Type B pancreatic cell (in vitro differentiated cells): ENCODE measurements at places on chromosomes 4 and X. TPM values are rescaled to one million over a fixed set of nuclear protein-coding genes. Genes with fewer than 3 reads are reported as not detected.

- peaks cover 73% of the 10 kb centered on the region for H3K27me3 ChIP-seq
- no peak for DNase-seq
- H3K4me3 ChIP-seq: no peak overlapping the region
Observed at GRCh38 chrX:139199933-139200332, 330.6 kb upstream of the F9 start.

DNA sequence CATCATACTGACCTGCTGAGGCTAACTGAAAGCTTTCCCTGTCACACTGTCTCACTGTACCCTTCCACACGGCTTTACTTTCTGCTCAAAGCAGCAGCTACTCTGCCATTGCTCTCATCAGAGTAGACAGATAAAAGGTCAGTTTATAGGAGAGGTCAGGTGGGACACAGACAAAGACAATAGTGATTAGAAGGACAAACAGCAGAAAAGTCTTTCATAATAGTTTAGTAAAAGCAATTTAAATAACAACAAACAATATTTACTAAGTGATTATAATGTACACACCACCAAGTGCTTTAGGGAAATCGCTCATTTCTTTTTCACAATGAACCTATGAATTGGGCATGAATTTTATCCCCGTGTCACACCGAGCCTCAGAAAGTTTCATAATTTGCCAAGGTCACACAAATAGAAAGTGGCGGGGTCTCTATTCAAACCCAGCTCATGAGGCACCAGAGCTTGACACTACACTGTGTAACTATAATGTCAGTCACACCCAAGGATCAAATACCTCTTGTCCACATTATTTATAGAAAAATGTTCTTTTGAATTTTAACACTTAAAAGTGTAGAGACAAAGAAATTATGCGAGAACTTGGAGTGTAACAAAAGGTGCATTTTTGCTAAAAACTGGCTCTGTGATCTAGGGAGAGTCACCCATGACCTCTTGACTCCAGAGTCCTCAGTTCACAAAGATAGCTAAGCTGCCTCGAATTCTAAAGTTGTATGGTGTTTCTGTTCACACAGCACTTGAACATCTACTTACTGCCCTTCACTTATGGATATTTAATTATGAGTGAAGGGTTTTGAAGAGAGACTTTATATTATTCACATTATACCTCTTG, 24.5 kb upstream of the SORBS2 start:
- peaks cover 25% of the 10 kb centered on the region for H3K4me1 ChIP-seq
- peaks cover 4% of the 10 kb centered on the region for H3K36me3 ChIP-seq
- no peak for DNase-seq
- no peak overlapping the region for H3K27ac ChIP-seq
- no peak overlapping the region for H3K4me3 ChIP-seq

GRCh38 chr4:23333556-23333945, 556.3 kb downstream of the PPARGC1A start:
- no peaks in the 10 kb centered on the region for H3K27me3 ChIP-seq
- H3K36me3 ChIP-seq: no peaks in the 10 kb centered on the region
- H3K4me3 ChIP-seq: no peak overlapping the region
- H3K27ac ChIP-seq: peak overlapping the region; percentile 74

GRCh38 chr4:103996637-103997036, 276.9 kb upstream of the TACR3 start:
- no peaks in the 10 kb centered on the region for H3K27me3 ChIP-seq
- peak overlapping the region; percentile 38 for H3K4me3 ChIP-seq
- peaks cover 11% of the 10 kb centered on the region for H3K4me1 ChIP-seq
- peak overlapping the region; percentile 77 for H3K27ac ChIP-seq

DNA sequence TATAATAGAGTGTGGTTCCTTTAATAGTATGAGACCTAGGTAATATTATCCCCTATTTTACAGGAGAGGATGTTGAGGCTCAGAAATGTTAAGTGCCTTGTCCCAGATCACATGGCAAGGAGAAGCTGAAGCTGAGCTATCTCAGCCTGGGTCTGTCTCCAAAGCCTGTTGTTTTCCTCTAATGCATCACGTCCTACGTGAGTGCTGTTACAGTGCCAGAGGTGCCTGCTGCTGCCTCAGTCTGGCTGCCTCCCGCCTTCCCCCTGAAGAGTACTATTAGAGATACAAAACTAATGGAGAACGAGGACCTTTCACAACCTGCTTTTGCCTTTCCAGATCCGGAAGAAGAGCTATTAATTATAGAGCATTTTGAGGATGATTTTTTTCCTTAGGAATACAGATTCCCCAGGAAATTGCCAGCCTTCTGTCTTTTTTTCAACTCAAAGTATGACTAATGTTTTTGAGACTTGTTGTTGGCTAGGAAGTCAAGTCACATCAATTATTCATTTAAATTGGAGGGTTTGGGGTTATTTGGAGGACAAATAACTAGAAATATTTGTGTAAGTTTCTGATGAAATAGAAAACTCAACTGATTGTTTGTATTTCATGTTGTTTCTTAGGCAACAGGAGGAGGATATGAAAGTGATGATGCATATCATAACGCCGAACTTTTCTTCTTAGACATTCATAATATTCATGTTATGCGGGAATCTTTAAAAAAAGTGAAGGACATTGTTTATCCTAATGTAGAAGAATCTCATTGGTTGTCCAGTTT, 43.9 kb upstream of the MTMR1 start:
- H3K27ac ChIP-seq: peak overlapping the region; percentile 33
- H3K4me1 ChIP-seq: no peaks in the 10 kb centered on the region
- no peak overlapping the region for H3K4me3 ChIP-seq

DNA sequence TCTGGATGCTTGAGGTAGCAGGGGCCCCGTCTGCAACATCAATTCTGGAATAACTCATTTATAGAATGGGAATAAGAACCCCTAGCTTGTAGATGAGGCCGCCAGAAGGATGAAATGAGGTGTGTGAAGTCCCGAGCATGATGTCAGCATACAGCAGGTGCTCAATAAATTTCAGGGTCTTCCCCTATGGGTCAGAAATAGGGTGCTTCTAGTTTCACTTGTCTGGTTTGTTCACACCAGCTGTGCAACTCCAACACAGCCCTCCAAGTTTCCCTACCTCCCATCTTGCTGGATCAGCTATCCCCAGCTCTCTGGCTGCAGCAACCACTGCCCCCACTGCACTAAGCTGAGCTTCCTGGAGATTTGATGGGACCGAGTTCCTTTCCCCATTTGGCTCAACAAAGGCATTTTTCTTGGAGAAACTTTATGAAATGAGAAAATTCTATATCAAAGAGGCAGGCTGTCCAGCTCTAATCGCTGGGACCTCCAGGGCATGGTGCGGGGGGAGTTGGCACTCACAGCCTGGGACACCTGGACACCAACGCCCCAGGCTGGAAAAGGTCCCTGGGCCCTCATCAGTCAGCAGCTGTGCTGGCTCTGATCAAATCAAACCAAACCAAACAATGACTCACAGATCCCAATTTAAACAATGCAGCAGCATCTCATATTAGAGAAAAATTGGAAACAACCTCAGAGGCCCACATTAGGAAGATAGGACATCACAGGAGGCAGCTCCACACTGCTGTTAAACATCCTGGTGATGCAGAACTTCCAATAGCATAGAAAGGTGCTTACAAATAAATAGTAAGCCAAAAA, 13.3 kb downstream of the SLC2A9 start:
- no peak for DNase-seq
- H3K27ac ChIP-seq: peak overlapping the region; percentile 31
- H3K36me3 ChIP-seq: no peaks in the 10 kb centered on the region
- H3K4me3 ChIP-seq: no peak overlapping the region
- H3K4me1 ChIP-seq: peaks cover 35% of the 10 kb centered on the region

DNA sequence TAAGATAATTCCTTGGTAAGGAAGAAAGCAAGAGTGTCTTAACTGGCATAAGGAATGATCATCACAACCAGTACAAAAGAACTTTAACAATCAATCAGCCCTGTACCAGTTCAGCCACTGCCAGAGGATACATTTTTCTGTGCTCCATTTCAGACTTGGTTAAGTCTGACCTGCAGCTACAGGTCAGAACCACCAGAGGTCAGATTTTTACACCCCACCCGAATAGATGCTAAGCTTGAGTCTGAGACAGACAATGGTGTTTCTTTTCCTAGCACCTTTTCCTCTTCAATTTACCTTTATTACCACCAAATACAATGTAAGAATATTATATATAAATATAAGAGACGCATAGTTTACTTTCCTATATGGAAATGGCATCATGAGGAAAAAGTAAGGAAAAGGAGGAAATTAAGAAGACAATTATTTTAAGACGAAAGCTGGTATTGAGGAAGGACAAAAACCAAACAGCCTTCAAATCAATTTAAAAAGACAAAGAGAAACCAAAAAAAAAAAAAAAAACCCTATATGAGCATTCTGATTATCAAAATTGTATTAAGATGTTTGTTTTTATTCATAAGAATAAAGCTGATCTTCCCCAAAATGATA, 215.3 kb upstream of the TTC29 start:
- DNase-seq: no peak
- no peaks in the 10 kb centered on the region for H3K36me3 ChIP-seq

DNA sequence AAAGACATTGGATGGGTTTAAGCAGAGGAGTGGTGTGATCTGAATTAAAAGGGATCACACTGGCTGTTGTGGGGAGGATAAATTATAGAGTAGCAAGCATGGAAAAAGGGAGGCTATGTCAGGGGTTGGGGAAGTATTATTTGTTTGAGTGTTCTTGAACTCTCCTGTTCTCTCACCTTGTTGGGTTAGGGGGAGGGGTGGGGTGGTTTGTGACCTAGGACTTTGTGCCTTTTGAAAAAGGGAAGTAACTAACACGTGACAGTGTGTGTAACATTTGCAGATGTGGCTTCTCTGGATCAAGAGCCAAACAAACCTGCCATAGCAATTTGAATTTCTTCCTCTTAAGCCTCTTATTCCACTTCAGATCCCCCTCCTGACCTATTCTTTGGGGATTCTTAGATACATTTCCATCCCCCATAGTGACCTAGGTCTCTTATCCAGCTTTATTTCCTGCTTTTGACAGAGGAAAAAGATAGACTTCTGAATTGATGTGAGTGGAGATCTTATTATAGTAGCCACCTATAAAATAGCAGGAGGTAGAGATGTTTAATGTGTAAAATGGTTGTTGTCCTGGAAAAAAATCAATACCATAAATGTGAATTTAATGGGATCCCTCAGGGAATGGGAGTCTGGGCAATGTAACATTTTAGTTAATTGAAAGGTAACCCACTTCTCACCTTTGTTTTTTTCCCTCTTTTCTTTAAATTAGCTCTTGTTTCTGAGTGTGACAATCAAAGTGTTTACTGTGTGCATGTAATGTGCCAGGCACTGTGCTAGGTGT, 120.4 kb downstream of the CT47B1 start:
- H3K4me3 ChIP-seq: no peak overlapping the region
- H3K27ac ChIP-seq: no peak overlapping the region
- no peaks in the 10 kb centered on the region for H3K27me3 ChIP-seq
- H3K36me3 ChIP-seq: no peaks in the 10 kb centered on the region

- no peaks in the 10 kb centered on the region for H3K36me3 ChIP-seq
- H3K4me1 ChIP-seq: no peaks in the 10 kb centered on the region
- no peaks in the 10 kb centered on the region for H3K27me3 ChIP-seq
- H3K27ac ChIP-seq: no peak overlapping the region
Observed at GRCh38 chrX:106898462-106898861, 4.7 kb downstream of the RIPPLY1 start.

DNA sequence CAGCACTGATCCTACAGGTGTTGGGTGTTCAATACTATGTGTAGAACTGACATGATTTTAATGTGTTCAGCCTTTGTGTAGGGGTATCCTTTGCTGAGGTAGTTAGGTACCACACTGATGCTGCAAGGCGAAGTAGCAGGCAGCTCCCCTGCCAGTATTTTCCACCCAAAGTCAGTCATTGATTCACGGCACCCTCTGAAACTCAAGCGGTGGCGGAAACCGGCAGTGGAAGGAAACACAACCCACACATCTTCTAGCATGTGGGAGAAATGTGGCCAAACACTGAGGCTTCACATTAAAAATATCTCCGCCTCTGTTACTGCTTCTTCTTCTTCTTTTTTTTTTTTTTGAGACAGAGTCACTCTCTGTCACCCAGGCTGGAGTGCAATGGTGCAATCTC, 126.3 kb downstream of the AASDH start:
- H3K27ac ChIP-seq: no peak overlapping the region
- peaks cover 15% of the 10 kb centered on the region for H3K4me1 ChIP-seq
- DNase-seq: no peak
- no peaks in the 10 kb centered on the region for H3K27me3 ChIP-seq
- no peak overlapping the region for H3K4me3 ChIP-seq
- H3K36me3 ChIP-seq: peaks cover 10% of the 10 kb centered on the region

GRCh38 chr4:80196922-80197573, at the start of gene PRDM8:
Gene PRDM8, plus strand, starts transcription at chr4:80197503. Its CDS starts 2,578 bp downstream, at chr4:80200081.
- peak within 1 kb of the TSS; percentile 17 for H3K27ac ChIP-seq
- H3K4me3 ChIP-seq: peak within 1 kb of the TSS; percentile 81
- peaks cover 20% of the 10 kb centered on the region for H3K4me1 ChIP-seq
- no peaks in the 10 kb centered on the region for H3K36me3 ChIP-seq

DNA sequence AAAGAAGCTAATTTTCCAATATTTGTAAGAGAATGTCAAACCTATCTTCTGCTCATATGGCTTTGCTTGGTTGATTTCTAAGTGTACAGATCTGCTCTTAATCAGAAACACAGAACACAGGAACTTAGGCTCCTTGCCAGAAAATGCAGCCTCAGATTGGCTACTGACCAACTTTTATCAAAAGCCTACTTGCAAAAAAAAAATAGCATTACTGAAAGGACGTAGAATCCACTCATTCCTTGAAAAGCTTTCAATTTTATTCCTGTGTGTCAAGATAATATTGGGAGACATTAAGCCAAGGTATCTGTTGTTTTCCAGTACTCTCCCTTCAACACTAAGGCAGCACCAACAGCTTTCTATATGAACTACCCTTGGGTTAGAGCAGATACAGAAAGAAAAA, 127.6 kb upstream of the INTU start:
- peaks cover 20% of the 10 kb centered on the region for H3K4me1 ChIP-seq
- no peak overlapping the region for H3K4me3 ChIP-seq
- no peak for DNase-seq
- H3K27me3 ChIP-seq: peaks cover 3% of the 10 kb centered on the region
- H3K27ac ChIP-seq: no peak overlapping the region

DNA sequence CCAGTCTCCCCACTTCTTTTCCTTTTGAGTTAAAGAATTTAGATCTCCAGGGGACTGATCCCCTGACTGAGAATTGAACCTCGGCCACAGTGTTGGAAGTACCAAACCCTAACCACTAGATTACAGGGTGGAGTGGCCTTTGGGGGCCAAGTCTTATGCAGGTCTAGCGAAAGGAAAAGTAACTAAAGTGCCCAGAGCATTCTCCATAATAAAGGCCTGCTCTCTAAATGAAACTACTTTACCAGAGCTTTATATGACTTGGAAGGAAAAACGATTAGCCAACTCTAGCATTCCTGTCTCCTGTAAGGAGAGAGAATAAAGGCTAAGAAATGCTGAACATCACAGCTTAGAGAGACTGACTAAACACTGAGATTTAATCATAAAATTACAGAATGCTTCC, 788.0 kb downstream of the C4orf33 start:
- H3K4me3 ChIP-seq: no peak overlapping the region
- no peaks in the 10 kb centered on the region for H3K36me3 ChIP-seq
- H3K4me1 ChIP-seq: no peaks in the 10 kb centered on the region
- no peak overlapping the region for H3K27ac ChIP-seq
- DNase-seq: no peak

PDLIM3 gene
- total RNA-seq: 0.93 and 6.7 TPM in 2 replicates

TMPRSS11F gene
- total RNA-seq: 0.31 and 0.69 TPM in 2 replicates

PABPC1L2A gene
- not detected in 2 replicates for total RNA-seq

DDIT4L gene
- total RNA-seq: 5.7 and 6.7 TPM in 2 replicates

ITIH6 gene
- total RNA-seq: not detected in 2 replicates
